ENCODE measurements at places on chromosomes 6 and 20.

DNA sequence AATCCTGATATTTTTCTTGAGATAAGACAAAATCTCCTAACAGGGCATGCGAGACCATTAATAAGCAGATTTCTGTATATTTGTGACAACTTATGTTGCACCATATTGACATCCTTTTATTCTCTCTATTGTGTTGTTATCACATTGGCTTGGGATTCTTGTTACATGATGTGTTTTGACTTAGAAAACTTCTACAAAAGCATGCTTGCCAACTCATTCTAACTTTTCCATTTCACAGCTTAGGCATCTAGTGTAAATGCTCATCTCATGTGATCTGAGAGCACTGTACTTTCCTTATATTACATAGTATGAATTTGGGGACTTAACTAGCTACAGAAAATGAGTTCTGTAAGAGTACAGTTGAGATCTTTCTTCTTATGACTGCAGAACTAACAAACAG, 1040.7 kb upstream of the ADGRB3 start:
- no peak for DNase-seq

- DNase-seq = no peak
These were observed 8.7 kb downstream of the NCOA5 start for GRCh38 chr20:46081074-46081473.

- DNase-seq = no peak
These were observed 98.2 kb downstream of the SLC35B3 start for GRCh38 chr6:8337147-8337546.

DNA sequence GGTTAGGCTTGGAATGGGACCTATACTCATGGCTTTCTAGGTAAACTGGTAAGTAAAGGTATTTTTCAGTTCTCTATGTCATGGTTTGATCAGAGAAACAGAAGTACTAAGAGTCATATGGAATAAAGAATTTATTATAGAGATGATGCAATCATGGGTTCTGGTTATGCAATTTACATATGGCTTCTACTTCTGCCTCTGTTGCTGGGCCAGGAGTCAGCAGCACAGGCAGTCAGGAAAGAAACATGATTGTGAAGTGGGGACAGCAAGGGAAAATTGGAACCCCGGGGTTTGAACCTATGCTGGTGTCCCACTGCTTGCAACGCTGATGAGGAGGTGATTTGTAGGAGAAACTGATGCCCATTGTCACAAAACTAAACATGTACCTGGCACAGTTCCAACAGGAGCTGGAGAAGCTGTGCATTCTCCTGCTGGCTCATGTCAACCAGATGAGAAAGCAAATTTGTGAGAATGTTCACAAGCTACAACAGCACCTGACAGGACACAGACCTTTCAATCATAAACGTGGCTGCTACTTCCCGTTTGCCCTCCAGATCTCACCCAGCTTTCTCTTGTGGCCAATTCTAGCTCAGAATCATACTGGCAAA, 887.1 kb downstream of the TFAP2A start:
- DNase-seq = no peak

DNA sequence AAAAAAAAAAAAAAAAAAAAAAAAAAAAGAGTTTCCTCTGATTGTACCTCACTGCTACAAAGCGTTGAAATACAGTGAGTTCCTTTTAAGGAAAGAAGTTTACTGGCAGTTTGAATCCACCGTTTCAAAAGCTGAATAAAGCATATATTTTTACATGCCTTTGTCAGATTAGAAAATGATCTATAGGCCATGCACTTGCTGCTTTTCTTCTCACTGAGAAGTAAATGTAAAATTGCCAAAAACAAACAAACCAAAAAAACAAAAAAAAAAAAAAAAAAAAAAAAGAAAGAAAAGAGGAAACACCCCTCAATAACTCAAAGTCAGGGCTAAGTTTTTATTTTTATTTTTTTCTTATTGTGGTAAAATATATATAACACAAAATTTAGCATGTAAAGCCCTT, 81.9 kb downstream of the LYRM4 start:
- DNase-seq = no peak

DNA sequence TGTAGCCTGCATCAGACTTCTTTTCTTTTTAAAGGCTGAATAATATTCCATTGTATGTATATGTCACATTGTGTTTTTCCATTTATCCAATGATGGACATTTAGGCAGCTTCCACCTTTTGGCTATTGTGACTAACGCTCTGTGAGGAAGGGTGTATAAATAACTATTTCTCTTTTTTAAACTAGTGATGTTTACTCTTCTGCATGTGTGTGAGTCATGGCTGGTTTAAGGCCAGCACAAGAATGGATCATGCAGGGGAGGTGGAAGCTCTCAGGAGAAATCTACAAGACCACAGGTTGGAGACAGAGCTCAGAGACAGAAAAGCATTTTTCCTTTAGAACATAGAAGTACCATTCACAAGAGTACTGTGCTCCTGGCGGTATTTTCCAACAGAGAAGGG, 307.2 kb downstream of the SOX4 start:
- DNase-seq = no peak

- no peak for DNase-seq
These were observed 182.6 kb upstream of the JAG1 start for GRCh38 chr20:10856237-10857015.

- peak; percentile 58 for DNase-seq
These were observed 9.9 kb downstream of the LAMA5 start for GRCh38 chr20:62357187-62357667.

DNA sequence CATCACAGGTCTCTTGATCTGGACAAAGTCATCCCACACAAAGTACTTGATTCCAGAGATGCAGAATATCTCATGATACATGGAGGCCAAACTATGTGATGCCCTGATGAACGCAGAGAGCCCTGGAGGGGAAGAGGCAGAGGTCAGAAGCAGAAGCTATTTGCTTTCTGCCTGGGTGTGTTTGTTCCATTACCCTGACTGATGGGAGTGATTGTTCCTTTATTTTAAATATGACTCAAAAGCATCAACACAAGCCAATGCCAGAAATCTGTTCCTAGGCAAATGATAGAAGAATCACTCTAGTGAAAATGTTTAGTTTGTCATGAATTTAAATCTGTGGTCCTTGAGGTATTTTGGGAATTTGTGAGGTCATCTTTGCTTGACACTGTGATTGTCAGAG, 54.7 kb upstream of the GGTLC1 start:
- no peak for DNase-seq

DNA sequence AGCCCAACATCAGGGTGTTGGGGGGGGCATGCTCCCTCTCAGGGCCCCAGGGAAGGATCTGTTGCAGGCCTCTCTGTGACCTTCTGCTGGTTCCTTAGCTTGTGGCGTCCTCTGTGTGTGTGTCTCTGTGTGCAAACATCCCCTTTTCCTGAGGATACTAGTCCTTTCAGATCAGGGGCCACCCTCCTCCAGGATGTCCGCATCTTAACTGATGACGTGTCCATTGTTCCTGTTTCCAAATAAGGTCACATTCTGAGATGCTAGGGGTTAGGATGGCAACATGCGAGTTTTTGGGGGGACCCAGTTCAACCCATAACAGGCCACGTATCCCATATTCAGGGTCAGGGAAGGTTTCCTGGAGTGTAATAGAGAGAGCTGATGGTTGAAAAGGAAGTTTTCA, 40.9 kb downstream of the GMPR start:
- no peak for DNase-seq

DNA sequence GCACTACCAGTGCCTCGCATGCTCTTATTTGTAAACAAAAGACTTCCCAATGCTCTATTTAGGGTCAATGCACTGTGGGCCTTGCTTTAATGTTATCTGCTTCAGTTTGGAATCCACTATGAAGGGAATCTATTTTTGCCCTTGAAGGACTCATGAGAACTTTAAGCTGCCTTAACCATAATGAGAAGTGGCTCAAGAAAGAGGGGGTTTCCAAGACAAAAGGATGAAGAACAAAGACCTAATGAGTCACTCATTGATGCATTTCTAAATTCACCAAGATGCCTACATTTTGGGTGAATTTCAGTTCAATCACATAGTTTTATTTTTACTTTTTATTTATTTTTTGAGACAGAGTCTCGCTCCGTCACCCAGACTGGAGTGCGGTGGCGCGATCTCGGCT, 228.2 kb downstream of the LY86 start:
- no peak for DNase-seq

- no peak for DNase-seq
These were observed 54.8 kb upstream of the TFAP2D start for GRCh38 chr6:50658561-50658960.

DNA sequence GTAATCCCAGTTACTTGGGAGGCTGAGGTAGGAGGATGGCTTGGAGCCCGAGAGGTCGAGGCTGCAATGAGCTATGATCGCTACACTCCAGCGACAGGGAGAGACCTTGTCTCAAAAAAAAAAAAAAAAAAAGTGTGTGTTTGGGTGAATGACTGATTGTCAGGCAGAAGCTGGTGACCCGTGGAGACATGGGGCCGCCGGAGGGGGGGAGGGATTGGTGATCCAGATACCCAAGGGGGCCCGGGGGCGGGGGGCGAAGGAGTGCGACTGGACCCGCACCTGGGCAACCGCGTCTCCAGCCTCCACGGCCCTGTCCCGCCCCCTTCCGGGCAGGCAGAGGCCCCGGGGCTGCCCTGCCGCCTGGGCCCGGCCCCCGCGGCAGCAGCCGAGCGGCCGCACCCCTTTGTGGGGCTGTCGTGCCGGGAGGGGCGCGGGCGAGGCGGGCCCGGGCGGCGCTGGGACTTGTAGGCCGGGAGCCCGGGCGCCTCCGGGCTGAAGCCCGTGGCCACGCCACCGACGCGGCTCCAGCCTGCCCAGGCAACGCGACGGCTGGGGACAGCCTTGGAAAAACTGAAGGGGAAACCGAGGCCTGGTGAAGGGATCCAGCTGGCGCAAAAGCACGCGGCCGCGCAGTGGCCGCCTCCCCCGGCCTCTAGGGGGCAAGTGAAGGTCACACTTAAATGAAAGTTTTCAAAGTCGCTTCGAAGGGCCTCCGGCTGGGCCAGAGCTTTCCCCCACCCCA, 2.1 kb upstream of the RBM38 start:
- DNase-seq = peak; percentile 80

DNA sequence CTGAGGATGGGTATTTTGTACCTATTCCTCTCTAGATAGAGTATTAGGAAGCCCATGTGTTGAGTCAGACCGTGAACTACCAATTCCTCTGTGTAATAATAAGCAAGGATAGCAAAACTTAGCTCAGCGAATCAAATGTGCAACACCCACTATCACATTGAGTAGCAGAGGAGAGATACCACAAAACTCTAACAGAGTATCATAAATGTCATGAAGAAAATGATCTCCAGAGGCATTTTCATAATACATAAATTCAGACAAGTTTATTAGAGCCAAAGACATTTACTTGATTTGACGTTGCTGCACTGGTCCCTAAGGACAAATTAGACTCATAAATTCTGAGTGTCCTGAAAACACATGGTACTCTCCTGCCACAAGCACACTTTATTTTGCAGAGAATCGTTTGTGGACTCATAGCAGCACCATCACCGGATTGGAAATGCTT, 245.2 kb downstream of the HAO1 start:
- no peak for DNase-seq

DNA sequence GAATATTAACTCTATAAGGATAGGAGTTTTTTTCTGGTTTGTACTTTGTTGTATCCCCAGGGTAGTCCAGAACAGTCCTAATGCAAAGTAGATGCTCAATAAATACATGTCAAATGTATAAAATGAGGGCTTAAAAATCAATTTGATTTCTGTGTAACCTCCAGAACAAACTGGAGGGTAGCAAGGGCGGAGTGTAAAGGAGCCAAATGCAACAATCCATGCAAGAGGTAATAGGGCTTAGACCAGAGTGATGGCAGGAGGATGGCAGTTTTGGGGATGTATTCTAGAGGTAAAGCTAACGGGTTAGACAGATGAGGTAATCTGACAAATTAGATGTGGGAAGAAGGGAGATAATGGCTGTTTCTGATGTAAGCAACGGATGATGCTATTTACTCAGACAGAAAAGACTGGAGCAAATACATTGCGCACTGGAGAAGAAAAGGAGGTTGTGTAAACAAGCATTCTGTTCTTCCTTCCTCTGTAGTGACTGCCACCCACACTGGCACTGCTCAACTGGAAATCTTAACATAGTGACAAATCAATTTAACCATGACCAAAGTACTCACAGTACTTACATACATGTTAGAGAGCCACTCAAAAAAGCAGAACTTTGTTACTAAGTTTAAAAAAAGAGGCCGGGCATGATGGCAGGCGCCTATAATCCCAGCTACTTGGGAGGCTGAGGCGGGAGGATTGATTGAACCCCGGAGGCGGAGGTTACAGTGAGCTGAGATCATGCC, 2.0 kb downstream of the ZNF318 start:
- DNase-seq = no peak

DNA sequence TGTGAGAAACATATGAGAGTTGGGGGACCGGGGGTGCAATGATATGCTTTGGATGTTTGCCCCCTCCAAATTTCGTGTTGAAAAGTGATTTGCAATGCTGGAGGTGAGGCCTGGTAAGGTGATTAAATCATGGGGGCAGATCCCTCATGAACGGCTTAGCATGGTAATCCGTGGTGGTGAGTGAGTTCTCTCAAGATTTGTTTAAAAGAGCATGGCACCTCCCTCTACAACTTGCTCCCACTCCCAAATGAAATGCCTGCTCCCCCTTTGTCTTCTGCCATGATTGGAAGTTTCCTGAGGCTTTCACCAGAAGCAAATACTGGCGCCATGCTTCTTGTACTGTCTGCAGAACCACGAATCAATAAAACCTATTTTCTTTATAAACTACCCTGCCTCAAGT, 2.5 kb downstream of the DEK start:
- DNase-seq = no peak

DNA sequence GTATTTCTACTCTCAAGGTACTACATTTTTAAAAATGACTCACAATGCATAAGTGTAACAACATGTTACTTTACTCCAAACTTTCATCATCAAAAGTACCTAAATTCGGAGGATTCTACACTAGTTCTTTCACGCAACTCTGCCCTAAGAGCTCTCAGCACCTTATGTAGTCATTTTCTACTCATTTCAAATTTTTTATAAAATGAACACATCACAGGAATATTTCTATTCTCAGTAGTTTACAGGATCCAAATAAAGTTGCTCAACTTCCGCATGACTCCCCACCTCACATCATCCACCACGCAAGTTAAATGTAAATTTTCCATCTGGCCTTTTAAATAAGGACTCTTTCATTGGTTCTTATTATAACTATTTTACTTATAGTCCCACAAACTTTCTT, 344.9 kb upstream of the MANEA start:
- no peak for DNase-seq

DNA sequence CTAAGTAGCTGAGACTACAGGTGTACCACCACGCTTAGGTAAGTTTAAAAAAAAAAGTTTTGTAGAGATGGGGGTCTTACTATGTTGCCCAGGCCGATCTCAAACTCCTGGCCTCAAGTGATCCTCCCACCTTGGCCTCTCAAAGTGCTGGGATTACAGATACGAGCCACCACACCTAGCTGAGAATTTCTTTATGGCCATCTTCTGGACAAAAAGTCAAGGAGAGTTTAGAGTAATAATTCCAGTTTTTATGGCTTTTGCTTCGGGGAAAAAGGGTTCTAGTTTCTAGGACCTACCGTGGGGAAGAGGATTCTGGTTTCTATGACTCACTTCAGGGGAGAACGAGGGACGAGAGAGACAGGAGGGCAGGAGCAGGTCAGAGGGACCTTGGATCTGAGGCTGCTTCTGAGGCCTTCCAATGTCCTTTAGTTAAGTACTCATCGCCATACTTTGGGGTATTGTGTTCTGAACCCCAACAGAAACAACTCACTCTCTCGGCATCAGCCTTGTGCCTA, 69.3 kb upstream of the IER3 start:
- no peak for DNase-seq

- DNase-seq = no peak
These were observed 28.4 kb downstream of the WRNIP1 start for GRCh38 chr6:2793534-2794151.

Measured in right hindlimb (tissue), 1 donor.